Naive thymus-derived CD8-positive, alpha-beta T cell (primary cell): ENCODE measurements at places on chromosomes 11 and 22.

- DNase-seq = no peak
Observed at GRCh38 chr11:131457163-131457562, 86.7 kb downstream of the NTM start.

DNA sequence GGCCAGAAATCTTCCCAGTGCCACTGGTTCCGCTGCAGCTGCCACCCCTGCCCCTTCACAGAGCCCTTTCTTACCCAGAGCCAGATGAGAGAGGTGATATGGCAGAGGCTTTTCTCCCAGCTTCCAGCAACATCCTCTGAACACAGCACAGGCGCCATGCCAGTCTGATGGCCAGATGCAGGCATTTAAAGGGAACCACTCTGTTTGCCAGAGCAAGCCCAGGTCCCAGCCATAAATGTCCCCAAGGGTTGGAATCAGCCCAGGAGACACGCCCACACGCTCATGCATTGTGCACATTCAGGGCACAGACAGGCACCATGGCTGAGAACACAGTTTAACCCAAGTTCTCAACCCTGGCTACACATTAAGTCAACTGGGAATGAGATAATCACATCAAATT, 114.3 kb upstream of the CSNK2A3 start:
- no peak for DNase-seq

GRCh38 chr11:10158461-10158860, 135.6 kb downstream of the SBF2 start:
- DNase-seq = no peak

GRCh38 chr11:27716835-27717234, 16.6 kb upstream of the BDNF start:
- DNase-seq = no peak

DNA sequence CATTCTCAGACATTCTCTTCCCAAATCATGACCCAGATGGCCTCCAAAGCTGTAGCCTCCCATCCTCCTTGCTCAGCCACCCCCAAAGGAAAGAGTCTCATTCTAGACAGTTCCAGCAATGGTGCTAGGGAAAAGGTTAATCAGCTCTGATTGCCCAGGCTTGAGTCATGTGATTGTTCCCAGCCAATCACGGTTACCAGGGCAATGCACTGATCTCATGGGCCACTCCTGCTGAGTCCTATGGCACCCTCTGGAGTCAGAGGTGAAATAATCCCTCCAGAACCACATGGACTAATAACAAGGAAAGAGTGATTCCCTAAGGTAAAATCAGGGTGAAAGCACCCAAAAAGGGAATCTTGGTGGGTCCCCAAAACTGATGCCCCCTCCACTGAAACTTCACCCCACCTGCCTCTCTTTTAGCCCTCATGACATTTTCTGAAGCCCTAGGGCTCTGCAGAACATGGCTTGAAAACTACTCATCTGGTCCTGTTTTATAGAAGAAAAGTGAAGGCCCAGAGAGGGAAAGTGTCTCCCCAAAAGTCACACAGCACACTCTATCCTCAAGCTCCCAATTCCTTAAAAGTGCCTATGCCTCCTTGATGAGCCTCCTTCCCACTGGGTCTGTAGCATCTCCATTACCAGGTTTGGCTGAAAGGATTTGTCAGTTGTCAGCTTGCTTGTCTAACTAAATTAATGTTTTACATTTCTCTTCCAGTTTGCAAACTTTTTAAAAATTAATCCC, 203.7 kb downstream of the MN1 start:
- no peak for DNase-seq

- DNase-seq = no peak
Observed at GRCh38 chr11:46719048-46719542, at the start of gene F2. TSS of gene F2 (plus strand) at chr11:46719213. CDS start at chr11:46719236, 23 bp downstream.

- no peak for DNase-seq
Observed at GRCh38 chr11:8223513-8223900, 40.2 kb downstream of the LMO1 start.

GRCh38 chr11:75535071-75535470, 9.3 kb upstream of the GDPD5 start:
- no peak for DNase-seq
